ENCODE measurements at places on chromosomes 16 and 17.

DNA sequence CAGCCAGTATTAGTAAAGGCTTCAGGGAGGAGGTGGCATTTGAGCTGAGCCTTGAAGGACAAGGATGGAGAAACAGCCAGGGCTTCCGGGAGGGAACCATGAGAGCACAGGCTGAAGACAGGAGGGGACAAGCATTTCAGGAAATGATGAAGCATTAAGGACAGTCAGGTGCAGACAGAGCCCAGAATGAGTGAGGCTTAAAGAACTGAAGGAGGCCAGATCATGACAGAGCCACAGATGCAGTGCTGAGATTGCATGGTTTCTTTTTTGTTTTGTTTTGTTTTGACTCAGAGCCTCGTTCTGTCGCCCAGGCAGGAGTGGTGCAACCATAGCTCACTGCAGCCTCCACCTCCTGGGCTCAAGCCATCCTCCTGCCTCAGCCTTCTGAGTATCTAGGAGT is 211.5 kb downstream of the SOX9 start:
- DNase-seq = no peak

GRCh38 chr17:57607553-57608120 is 137.5 kb downstream of the CCDC182 start:
- no peak for DNase-seq

- DNase-seq = no peak
Observed at GRCh38 chr16:11020792-11021551, 76.6 kb downstream of the CLEC16A start.

- no peak for DNase-seq
Observed at GRCh38 chr17:73343168-73343634, 31.4 kb upstream of the CDC42EP4 start.

DNA sequence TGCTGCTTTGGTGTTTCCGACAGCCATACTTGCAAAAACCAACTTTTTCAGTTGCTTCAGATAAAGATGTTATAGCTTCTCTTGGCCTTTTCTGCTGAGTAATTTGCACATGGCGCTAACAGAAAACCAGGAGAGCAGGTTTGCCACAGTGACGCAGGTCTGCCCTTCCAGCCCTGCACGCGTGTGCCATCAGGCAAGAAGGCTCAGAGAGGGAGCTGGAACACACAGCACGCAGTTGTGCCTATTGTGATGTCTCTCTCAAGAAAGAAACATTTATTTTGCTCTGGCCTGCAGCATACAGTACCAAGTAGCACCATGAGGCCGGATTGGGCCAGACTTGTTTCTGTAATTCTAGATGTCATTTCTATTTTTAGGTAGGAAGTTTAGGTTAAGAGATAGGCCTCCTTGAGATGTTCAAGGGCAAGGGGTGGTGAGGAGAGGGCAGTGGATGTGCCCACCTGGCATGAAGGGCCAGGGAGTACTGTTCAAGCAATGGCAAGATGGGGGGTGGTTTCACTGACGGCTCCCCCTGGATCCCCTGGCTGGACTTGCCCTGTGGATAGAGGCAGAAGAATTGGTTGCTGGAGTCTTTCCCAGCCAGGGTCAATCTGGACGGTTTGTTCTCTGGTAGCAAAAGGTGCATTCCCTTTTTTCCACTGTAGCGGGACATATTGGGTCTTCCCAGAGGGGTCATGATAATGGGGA is 1.9 kb downstream of the CBX2 start:
- no peak for DNase-seq

GRCh38 chr16:65728167-65728566 is 606.3 kb upstream of the CDH11 start:
- no peak for DNase-seq

- no peak for DNase-seq
Observed at GRCh38 chr16:81451753-81452680, 7.4 kb downstream of the CMIP start.

DNA sequence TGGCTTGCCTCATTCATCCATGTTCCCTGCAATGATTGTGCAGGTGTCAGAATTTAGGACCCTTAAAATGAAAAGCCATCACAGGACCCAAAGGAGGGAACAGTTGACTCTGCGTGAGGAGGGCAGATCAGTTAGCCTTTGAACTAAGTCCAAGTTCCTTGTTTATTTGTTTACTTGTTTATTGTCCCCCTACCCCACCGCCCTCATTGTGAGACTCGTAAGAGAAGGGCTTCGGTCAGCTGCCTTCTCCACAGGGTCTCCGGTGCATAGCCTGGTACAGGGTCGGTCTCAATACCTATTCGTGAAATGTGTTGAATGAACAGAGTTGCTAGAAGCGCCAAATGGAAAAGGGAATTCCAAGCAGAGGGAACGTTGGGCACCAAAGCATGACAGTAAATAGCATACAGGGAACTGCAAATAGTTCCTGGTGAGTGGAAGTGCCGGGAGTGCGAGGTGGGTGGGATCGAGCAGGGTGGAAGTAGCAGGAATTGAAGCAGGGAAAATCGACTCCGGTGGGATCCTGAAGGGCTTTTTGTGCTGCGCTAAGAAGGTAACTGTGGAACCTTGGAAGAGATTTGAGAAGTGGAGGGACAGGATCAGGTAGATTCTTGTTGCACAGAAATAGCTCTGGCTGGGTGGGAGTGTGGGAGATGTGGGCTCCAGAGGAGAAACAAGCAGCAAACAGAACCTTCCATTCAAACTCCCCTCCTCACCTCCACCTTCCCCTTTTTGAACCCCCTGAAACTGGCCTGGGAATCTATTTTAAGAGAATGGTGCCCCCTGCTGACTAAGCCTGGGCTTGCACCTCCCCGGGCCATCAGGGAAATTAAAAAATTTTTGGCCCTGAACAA is 12.7 kb downstream of the SLC35B1 start:
- no peak for DNase-seq

GRCh38 chr17:61524319-61524718 is 66.7 kb downstream of the NACA2 start:
- DNase-seq = no peak

DNA sequence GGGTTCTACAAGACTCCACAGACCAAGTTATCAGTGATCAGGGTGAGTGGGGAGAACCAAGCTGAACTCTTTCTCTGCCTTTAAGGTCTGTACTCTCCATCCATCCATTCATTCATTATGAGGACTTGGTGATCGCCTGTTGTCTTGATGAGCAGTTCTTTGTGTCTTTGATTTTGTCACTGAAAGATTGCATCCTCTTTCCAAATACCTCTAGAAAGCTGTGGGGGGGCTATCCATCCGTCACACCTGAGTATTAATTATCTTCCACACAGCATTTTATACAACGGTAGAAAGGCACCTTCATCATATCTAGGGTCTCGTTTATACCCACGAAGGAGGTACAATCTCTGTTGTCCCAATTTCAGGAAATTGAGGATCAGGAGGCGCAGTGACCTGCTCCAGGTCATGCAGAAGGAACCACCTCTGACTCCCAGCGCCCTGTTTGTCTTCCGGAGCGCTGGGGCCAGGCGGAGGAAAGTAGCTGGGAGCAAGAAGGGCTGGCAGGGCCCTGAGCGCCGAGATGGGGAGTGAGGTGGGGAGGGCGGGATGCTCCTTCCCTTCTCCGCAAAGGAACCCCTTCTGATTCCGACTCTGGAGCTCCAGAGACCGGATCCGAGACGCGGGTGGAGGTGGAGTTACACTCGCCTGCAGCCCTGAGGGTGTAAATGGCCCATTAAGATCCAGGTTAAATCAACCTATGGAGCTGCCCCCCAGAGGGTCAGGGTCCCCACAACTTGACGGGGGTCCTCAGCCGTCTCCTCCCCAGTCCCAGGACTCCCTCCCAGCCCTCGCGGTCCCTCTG is 605 bp upstream of the ABAT start:
- DNase-seq = no peak

GRCh38 chr16:79500286-79500685 is 100.3 kb downstream of the MAF start:
- DNase-seq = no peak

DNA sequence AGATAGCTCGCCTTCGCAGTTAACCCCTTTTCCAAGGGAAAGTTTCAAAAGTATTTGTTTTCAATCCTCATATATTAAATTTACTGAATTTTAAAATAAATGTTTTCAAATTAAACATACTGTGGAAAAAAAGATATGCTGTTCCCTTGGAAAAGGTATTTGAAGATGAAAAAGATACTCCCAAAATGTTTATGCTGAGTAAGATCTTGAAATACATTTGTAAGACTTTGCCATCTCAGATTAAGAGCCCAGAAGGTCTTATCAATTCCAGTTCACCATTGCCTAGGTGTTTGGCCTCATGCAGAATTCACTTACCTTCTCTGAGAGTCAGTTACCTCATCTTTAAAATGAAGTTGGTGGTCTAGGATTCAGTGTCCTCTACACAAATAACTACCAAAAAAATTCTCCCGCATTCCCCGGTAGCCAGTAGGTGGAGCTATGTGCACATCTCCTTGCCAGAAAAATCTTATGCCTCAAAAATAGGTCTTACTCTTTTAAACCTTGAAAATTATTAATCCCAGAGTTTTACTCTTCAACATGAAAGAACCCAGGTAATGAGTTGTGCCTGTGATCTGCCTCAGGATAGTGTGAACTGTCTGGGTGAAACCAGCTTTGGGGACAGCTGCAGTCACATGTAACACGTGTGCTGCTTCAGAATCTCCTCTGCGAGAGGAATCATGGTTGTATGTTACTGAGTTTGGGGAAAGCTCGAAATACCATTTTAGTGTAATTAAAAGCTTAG is 178.3 kb downstream of the MRTFB start:
- DNase-seq = no peak

GRCh38 chr16:65305266-65305959 is 183.6 kb upstream of the CDH11 start:
- no peak for DNase-seq

GRCh38 chr17:79597996-79598895 is 12.6 kb downstream of the RBFOX3 start:
- DNase-seq = no peak

GRCh38 chr16:56929639-56930038 is 2.3 kb upstream of the HERPUD1 start:
- no peak for DNase-seq

DNA sequence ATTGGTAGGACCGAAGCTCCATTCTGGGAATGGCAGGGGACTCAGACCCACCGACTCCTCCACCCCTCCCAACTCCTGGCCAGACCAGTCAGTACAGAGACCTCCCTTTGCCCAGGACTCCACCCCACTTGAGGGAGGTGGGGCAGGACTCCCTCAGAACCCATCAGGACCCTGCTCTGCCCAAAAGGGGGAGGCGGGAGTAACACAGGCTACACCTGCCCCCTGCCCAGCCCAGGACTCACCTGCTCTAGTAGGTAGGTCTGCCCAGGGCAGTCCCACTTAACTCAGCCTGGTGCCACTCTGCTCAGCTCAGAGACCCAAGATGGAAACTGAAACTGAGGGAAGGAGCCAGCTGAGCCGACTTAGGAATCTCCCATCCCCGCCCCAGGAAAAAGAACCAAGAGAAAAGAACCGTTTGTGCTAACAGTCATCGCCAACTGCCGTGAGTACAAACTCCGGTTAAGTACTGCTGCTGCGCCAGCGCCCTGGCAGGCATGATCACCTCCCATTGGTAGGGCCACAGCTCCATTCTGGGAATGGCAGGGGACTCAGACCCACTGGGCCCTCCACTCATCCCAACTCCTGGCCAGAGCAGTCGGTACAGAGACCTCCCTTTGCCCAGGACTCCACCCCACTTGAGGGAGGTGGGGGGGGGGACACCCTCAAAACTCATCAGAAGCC is 503 bp downstream of the DHX58 start:
- no peak for DNase-seq

GRCh38 chr17:73478334-73478733 is 165.9 kb downstream of the SDK2 start:
- no peak for DNase-seq

DNA sequence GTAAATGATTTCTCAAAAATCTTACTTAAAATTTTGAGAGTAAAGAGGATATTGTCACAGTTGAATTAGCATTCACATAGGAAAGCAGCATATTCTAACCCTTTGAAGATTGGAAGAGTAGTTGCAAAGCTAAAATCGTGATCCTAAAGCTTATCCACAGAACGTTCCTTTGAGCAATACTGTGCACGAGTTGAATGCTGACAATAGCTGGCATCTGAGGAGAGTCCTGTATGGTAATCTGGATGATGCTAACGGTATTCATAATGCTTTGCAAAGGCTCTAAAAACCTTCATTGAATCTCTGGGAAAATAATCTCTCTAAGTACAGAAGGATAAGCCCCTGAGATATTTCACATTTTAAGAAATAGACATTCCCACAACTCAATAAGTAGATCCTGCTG is 354.6 kb downstream of the CDH8 start:
- DNase-seq = no peak

GRCh38 chr17:75757086-75757681 is 7.8 kb downstream of the GALK1 start:
- no peak for DNase-seq

DNA sequence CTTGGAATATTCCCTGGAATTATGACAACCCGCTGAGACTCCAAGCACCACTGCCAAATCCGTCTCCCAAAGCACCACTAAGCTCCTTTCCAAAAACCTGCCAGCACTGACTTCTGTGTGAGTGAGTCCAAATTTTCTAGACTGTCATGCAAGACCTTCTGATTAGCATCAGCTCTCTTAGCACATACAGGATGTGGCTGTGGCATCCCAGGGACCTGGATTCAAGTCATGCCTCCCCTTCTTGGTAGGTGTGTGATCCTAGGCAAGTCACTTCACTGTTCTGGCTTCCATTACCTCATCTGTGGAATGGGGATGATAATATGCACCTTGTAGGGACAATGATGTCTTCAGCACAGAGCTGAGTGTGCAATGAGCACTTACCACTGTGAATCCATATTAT is 38.3 kb upstream of the USP7 start:
- DNase-seq = no peak

- DNase-seq = no peak
Observed at GRCh38 chr17:16936536-16937310, 35.2 kb downstream of the TNFRSF13B start.

DNA sequence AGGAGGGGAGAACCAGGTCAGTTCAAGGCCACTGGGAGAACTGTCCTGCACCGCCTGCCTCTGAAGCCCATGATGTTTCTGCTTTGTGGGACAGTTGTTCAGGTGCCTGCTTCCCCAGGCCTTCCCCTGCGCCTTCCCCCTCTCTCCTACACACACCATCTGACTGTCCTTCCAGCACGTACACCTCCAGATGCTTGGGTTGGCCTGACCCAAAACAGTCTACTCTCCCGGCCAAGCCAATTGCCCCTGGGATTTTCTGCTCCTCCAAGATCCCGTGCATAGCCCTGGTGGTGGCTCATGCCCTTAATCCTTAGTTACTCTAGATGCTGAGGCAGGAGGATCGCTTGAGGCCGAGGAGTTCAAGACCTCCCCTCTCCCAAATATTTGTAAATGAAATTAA is 684 bp upstream of the RSAD1 start:
- no peak for DNase-seq

DNA sequence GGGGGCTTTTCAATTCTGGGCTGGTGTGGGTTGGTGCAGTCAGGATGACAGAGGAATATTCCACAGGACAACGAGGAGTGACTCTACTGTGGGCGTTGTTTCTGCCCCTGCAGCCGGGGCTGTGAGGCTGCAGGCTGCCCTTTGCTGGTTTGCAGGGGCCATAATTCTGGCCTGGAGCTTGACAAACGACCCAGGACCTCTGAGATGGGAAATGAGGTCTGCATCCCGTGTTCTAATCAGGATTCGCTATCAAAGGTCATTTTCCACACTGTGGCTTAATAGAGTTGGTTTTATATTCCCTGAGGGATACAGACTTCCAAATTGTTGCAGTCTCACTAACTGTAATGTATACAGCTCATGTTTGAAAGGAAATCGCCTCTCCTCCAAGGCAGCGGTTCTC is 180.9 kb downstream of the RPTOR start:
- no peak for DNase-seq

- no peak for DNase-seq
Observed at GRCh38 chr16:86046026-86046425, 147.1 kb downstream of the IRF8 start.

GRCh38 chr16:89502081-89502843 is 5.9 kb upstream of the SPG7 start:
- DNase-seq = no peak

- DNase-seq = no peak
Observed at GRCh38 chr17:77675816-77676215, 282.7 kb upstream of the TNRC6C start.
